ENCODE measurements at places on chromosomes 4 and X.

- DNase-seq: peak; percentile 12
Measured at GRCh38 chrX:4547213-4547836, 833.9 kb upstream of the PRKX start.

- DNase-seq: no peak
Measured at GRCh38 chr4:188822698-188823097, 683.5 kb downstream of the TRIML1 start.

- no peak for DNase-seq
Measured at GRCh38 chr4:114497116-114497515, 101.5 kb upstream of the UGT8 start.

DNA sequence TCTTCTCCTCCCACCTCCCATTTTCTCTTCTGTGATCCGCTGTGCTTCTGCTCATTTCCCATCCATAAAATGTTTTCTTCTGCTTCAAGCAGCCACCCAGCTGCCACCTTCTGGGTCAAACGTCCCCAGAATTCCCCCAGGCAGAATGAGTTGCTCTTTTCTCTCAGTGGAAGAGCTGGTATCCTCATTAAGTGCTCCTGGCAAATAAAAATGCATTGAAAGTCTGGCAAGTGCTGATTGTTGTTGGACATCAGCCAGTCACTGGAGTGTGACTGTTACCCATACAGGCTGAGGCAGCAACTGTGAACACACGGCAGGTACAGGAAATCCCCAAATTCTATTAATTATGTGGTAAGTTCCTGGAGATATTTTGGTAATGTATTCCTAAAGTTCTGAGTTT is 52.6 kb downstream of the LIMCH1 start:
- DNase-seq: no peak

GRCh38 chr4:138952411-138952810 is 63.2 kb upstream of the NOCT start:
- DNase-seq: no peak

DNA sequence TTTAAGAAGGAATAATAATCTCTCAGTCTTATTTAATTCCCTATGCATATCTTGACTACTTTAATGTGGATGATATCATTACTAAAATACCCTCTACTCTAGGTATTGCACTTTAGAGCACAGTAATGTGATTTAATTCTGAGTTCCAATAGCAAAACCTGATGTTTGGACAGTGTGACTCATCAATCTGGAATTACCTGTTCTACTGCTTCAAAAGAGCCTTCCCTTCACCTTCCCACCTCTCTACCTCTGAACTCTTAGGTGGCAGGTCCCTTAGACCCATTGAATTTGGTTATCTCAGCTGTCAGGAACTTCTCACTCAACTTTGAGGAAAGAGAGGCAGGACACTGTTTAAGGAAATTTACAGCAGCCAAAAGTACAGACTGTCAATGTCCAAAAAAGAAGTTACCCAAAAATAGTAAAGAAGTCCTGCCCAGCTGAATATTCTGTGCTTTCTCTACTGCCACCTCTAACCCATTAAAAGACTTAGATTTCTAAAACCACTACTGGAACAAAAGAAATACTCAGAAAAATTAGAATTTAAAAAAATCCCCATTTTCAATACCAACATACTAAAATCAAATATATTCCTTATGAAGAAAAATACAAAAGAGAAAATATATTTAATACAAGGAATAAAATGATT is 123.1 kb upstream of the GPM6A start:
- no peak for DNase-seq

GRCh38 chr4:15343581-15343980 is 84.3 kb upstream of the C1QTNF7 start:
- no peak for DNase-seq

- DNase-seq: no peak
Measured at GRCh38 chrX:132367984-132368383, 120.9 kb downstream of the MBNL3 start.

- DNase-seq: no peak
Measured at GRCh38 chrX:144648788-144649187, 598.5 kb upstream of the SPANXN1 start.

DNA sequence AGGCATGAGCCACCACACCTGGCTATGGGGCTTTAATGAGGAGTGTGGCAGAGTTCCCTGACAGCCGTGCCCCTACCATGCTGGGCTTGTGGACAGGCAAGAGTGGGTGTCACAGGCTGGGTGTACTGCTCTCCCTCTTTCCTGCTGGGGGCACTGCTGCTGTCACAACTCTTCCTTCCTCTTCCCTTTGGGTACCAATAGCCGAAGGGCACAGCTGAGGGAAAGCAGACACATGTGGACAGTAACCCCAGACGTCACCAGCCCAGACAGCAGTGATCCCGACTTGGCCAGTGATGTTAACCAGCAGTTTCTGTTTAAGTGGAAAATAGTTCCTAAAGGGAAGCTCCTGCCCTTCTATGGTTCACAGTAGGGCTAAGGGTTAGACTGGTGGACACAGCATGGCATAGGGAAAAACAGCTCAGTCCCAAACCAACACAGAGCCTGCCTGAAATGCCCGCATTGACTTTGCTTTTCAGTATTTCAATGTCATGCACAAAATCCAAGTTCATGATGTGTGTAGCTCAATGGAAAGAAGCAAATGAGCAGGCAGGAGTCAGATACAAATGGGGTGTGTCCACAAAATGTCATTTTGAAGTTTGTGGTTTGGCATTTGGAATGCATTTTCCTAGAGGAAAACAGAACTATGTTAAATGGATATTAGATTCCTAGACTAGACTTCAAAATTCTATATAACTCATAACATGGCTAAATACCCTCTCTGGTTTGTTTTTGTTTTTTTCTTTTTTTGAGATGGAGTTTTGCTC is 24.9 kb upstream of the DDX3X start:
- no peak for DNase-seq

- DNase-seq: no peak
Measured at GRCh38 chr4:1765409-1766072, 27.6 kb upstream of the FGFR3 start.

- no peak for DNase-seq
Measured at GRCh38 chr4:40419231-40419912, 84.2 kb downstream of the CHRNA9 start.

DNA sequence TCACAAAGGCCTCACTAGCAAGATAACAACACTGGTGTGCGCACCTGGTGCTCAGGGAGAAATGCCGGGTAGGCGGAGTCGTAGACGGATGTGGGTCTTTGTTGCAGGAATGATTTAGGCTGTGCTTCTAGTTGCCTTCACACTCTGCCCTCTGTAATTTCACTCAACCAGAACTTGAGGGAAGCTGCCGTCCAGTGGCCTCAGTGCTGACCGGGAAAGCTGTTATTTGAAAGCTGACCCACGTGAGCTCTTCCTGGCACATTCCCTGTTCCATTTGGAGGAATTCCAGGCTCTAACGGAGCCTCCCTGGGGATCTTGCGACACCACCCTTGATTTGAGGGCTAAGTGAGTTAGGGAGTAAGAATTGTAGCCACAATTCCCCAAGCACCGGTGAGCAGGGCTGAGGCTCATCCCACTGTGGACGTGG is 15.9 kb downstream of the SH3TC1 start:
- DNase-seq: peak; percentile 72

DNA sequence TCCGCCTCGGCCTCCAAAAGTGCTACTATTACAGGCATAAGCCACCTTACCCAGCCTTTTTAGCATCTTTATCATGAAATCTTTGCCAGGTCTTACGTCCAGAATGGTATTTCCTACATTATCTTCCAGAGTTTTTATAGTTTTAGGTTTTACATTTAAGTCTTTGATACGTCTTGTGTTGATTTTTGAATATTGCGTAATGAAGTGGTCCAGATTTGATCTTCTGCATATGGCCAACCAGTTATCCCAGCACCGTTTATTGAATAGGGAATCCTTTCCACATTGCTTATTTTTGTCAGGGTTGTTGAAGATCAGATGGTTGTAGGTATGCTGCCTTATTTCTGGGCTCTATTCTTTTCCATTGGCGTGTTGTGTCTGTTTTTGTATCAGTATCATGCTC is 349.6 kb downstream of the KCTD8 start:
- DNase-seq: no peak

GRCh38 chr4:186260117-186260503 is 5.9 kb upstream of the F11 start:
- no peak for DNase-seq

- DNase-seq: no peak
Measured at GRCh38 chr4:94221916-94222315, 14.3 kb downstream of the SMARCAD1 start.

DNA sequence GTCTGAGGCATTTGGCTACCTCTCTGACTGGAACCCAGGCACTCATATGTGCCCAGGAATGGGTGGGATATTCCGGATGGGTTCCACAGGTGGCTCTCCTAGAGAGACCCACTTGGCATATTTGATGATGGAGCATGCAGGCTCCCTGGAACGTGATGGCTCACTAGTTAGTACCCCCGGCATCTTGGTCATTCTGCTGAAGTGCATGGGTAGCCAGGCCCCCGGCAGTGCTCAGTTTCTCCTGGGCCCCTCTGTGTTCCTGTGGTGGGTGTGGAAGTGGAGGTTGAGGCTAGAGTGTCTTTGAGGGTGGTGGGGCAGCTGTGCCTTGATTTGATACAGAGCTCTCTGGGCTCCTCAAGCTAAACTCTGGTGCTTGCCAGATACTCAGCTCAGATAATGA is 29.4 kb downstream of the NBDY start:
- DNase-seq: no peak

- peak; percentile 76 for DNase-seq
Measured at GRCh38 chr4:74133786-74134499, 24.0 kb upstream of the MTHFD2L start.

- DNase-seq: no peak
Measured at GRCh38 chr4:32163125-32163524, 1443.0 kb downstream of the PCDH7 start.

DNA sequence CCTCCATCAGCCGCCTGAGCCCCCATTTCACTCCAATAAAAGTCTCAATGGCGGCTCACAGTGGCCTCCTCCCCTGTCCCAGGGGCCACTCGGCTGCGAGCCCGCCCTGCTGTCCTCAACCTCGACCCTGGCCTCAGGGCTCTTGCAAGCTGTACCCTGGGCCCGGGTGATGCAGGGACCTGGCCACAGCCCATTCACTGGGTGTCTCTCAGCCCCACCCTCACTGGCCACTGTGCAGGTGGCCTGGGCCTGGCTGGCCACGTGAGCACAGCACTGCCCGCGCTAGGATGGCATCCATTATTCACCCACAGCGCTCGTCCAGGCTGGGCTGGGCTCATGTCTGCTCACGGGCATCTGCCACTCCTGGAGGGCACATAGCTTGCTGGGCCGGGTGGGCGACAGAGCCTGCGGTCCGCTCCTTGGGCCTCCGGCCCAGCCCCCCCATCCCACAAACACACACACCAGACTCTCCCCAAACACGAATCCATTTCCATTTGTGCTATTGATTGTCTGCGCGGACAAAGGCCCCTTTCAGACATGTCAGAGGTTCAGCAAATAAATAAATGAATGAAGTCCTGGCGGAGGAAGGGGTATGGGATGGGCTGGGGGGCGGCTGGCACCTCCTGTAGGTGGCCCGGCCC is 16.5 kb upstream of the FGFR3 start:
- DNase-seq: no peak

DNA sequence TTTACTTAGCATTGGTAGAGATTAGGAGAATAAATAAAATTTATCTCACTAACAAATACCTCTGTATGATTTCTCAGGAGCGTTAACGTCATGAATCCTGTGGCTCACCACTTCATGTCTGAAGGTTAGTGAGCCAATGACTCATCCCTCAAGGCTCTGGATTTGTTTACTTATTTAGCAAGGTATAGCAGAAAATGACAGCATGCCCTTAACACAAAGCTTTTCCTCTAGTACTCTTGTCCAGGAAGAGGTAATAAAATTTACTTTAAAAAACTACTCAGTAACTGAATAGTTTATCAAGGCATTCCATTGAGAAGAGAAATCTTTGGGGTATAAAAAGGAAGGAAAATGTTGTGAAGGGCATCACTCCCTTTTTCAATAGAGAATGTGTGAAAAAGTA is 823.8 kb downstream of the CCSER1 start:
- no peak for DNase-seq

GRCh38 chrX:110245011-110245410 is 72.9 kb downstream of the AMMECR1 start:
- DNase-seq: no peak

DNA sequence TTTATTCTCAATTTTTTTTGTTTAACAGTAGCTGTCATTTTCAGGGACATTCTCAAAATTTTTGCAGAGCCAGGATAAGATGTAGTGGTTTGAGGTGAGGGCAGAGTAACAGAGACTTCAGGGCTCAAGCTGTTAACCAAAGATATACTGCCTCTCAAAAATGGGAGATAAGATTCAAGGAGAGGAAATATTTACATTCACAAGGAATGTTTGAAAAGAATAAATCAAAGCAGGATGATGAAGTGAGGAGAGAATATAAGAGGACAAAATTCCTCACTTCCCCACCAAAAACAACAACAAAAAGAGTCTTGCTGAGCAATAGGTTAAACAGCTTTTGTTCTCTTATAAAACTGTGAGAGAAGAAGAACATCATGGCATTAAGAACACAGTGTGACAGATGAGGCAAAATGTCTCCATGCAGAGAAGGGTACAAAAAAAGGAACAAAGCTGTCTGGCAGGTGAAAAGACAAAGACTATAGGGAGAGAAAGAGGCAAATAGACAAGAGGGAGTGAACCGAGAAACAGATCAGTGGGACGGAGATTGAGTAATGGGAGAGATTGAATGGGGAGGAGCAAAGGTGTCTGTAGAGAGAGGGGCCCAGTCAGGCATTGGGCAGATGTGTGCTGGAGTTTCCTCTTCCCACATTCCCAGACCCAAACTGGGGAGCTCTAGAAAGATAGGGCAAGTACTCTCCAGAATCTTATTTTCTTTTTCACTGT is 106.1 kb upstream of the TMEM150C start:
- no peak for DNase-seq

DNA sequence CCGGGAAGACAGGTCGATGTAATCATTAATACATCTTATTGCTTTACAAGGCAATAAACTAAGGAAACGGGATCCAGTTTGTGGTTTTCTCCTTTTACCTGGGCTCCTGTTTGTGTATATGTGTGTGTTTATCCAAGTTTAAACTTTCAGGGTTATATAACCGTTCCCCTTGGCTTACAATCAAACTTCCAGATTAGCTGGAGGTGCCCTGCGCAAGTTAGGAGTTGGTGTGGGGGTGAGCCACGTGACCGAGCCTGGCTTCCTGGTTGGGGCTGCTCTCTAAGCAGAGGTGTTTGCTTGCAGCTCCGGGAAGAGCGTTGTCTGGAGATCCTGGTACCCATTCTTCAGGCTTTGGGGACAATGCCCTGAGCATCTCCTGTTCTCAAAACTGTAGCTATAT is 129.2 kb downstream of the FHDC1 start:
- no peak for DNase-seq

GRCh38 chr4:186643501-186644310 is 80.0 kb downstream of the FAT1 start:
- peak; percentile 26 for DNase-seq

- DNase-seq: no peak
Measured at GRCh38 chrX:80816051-80816450, 6.4 kb upstream of the BRWD3 start.

DNA sequence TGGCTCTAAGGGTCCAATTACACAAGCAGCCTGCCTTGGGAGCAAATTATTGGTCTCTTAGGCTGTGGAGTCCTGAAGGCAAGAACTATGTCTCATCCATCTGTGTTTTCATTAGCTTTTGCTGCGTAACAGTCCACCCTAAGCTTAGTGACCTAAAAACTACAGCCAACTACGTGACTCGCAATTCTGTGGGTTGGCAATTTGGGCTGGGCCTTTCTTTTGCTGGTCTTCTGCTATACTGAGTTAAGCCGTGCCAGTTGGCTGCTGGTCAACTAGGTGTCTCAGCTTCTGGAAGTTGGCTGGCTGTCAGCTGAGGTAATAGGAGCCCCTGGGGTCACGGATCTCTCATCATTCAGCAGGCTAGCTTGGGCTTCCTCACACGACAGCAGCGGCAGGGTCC is 205.6 kb upstream of the S100G start:
- DNase-seq: no peak

GRCh38 chr4:8938137-8938536 is 66.5 kb upstream of the HMX1 start:
- DNase-seq: no peak
